ENCODE measurements at places on chromosomes 6 and 20.

DNA sequence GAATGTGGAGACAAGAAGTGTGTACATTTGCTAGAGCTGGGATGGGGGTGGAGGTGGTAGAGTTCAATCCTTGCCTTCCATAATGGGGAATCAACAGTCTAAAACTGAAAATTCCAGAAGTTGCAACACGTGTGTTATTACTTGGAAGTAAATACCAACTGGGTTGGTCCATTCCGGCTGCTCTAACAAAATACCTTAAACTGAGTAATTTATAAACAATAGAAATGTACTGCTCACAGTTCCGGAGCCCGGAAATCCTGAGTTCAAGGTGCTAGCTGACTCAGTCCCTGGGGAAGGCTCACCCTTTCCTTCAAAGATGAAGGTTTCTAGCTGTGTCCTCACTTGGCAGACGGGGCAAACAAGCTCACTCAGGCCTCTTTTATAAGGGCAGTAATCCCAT, 59.0 kb downstream of the RIN2 start:
- no peak for DNase-seq

GRCh38 chr20:49976542-49976941, 6.2 kb upstream of the SNAI1 start:
- no peak for DNase-seq

DNA sequence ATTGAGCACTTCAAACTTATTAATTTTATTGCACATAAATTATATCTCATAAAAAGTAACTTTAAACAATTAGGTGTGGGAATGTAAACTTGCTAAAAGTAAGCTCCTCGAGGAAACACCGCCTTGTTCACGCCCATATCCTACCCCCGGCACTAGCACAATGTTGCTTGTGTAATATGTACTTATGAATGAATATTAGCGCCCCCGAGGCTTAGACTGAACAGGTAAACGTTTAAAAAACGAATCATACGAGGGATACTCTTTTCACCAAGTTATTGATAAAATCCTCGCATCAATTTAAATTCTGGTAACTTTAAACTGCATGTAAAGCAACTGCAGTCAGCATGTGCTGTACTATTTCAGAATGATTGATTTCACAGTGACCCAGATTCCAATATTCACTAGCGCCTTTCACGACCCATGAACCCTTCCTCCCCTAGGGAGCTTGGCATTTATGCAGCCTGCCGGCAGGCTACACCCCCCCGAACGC, 637 bp downstream of the TFB1M start:
- no peak for DNase-seq

GRCh38 chr20:31476294-31476585, 1.2 kb downstream of the REM1 start:
- no peak for DNase-seq

- DNase-seq, result no peak
These were observed 6.6 kb downstream of the FILIP1 start for GRCh38 chr6:75486850-75487518.
